ENCODE measurements at places on chromosomes 7 and 10.
A peak's percentile ranks its signal among the peaks of the same experiment; 100 is the strongest.

GRCh38 chr7:140883378-140883777 is 41.4 kb downstream of the BRAF start:
- DNase-seq = no peak

GRCh38 chr7:25835197-25835596 is 316.8 kb upstream of the NFE2L3 start:
- no peak for DNase-seq

- DNase-seq = peak; percentile 57
These were observed 27.1 kb downstream of the VIPR2 start for GRCh38 chr7:159117366-159118196.

DNA sequence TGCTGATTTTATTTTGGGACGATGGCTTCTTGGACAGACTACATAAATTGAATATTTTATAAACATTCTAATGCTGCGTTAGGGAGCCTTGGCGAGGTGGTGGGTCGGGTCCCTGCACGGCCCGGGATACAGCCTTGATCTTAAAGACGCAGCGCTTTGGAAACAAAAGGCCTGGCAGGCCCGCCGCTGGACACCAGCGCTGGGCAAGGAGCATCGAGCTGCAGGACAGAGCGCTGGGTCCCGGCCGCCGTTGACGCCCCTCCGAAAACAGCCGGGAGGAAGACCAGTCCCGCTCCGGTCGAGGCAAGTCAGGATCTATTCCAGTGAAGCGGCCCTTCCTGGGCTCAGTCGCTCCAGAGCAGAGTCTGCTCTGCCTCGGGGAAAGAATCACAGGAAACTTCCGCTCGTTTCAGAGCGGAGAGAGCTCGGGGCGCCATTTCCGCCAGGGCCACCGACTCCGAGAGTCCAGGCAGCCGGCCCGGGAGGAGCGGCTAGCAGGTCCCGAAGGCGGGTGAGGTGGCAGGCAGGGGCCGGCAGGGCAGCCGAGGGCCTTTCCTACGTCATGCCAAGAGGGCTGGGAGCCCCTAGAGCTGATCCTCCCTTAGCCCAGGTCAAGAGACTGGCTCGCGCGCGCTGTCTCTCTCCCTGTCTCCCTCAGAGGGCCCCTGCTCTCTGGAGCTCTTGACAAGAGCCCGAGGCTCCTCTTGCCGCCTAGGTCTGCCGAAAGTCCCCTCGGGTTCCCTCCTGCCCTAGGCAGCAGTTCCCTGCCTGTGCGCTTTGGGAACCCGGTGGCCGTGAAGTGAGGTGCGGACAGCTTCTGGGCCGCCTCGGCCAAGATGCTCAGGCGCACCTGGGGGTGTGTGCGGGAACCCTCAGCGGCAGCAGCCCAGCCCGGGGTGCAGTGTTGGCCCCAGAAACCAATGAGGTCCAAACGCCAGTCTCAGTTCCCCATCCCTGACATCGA is 1.4 kb upstream of the DRGX start:
- no peak for DNase-seq

- no peak for DNase-seq
These were observed 19.6 kb downstream of the ABI1 start for GRCh38 chr10:26840938-26841732.

DNA sequence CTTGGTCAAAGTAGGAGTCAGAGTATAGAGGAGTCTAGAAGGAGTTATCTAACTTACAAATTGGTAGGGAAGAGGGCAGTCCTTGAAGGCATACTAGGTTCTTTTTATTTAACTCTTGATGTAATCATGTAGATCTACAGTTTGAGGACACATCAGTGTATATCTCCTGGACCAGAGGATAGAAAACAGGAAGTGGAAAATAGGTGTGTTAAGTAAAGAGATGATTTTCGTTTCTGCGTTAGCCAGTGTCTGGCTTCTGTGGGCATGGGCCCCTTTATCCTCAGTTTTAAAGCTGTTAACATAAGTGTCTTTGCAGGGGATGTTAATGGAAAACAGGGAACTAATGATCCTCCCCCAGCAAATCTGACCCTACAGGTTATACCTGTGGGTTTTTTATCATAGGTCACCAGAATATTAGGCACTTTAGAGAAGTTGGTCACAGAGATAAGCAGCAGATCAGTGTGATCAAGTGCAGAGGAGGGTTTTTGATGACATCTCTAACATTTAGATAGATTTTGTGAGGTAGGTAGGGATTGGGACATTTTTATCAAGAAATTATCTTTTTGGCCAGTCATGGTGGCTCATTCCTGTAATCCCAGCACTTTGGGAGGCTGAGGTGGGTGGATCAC is 58.6 kb upstream of the PRSS1 start:
- no peak for DNase-seq

DNA sequence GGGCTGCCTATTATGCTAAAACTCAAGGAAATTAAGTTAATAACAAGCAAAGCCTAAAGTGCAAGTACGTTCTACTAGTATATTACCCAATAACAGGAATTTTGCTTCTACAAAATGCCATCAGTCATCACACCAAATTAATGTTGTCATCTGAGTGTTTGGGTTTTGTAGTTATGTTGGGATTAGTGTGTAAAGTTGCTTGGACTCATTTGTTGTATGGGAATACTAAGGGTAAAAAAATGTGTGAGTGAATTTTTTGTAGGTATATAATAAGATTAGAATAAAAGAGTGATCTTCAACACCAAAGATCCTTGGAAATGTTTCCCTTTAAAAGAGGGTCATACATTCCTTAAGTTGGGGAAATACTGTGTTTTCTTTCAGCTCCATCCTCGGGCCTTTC is 38.6 kb downstream of the NRP1 start:
- DNase-seq = no peak

GRCh38 chr7:55028011-55028410 is 9.2 kb downstream of the EGFR start:
- no peak for DNase-seq

GRCh38 chr10:17062955-17063484 is 66.6 kb downstream of the CUBN start:
- peak; percentile 82 for DNase-seq

- no peak for DNase-seq
These were observed 20.1 kb upstream of the C7orf33 start for GRCh38 chr7:148570510-148570909.

DNA sequence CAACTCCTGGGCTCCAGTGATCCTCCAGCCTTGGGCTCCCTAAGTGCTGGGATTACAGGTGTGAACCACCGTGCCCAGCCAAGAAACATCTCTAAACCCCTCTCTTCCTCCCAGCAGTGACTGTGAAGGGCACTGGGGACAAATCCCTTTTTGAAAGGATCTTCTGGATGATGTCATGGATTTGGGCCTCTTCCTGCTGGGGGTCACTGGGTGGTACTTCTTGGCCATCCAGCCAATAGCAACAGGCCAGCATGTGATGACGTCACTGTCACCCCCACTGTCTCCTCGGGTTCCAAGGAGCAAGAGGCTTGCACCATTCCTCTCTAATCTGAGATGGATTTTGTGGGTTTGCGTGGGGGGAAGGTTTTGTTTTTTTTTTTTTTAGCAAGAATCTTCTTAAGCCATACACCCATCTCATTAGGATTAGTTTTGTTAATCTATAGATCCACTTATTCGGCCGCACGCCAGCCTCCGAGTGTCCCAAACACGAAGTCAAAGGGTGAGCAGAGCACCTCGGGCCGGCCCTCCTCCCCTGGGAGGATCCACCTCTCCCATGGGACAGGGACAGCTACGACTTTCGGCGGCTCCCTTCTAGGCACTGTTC is 29.4 kb upstream of the TNRC18 start:
- DNase-seq = peak; percentile 46

DNA sequence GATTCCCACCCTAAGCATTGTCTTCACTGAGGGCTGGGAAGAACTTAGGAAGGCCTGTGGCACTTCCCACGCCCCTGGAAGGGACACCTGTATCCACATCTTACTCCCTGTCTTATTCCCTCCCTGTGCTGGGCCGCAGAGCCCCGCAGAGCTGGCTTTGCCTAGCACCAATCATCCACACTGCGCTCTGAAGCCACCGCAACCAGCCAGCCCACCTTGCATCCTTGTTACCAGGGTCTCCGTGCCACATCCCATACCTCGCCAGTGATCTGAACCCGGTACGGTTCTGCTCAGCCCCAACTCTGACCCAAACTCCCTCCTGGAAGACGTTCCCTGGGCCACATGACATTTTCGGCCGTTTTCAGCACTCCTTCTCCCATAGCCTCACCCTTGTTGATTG is 101.4 kb upstream of the PITRM1 start:
- no peak for DNase-seq

DNA sequence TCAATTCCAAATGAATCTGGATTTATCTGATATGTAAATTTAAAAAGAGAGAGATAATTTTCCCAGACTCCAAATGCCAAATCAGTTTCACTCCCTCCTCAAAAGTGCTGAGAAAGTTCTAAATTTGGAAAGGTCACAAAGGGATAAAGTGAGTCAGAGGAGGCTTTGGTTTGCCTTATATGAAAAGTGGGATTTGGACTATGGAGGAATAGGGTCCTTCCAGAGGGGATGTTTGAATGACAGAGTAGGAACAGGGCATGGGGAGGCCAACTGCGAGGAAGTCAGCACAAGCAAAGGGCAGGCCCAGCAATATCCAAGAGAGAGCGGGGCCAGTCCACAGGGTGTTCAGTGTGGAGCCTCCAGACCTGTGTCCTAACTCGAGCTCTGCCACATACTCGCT is 9.8 kb upstream of the FAS start:
- DNase-seq = peak; percentile 70

DNA sequence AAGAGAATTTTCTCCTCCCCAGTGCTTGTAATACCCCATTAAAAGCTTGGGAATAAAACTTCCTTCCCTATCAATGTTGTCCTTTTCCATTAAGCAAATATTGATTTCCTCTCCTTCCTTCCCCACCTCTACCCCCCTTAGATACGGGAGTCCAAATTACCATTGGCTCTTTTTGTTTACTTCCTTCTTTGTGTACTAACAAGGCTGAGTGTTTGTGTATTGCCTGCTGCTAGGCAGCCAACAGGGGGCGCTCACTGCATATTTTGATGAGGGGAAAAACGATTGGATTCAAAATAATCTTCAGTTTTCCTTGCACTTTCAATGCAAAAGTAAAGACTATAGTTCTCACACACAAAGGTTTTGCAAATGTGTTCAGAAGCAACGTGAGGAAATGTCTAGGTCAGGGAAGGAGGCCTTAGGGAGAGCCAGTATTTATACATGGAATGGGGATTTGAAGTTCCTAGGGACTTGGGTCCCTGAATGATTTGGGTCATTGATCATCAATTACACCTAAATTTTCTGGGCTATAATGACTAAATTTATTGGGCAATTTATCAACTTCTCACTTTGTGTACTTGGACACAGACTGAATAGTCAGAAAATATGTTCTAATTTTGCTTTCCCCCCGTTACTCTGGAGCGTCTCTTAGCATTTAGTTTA is 23.6 kb upstream of the VPS41 start:
- peak; percentile 49 for DNase-seq

GRCh38 chr7:96415293-96415940 is 93.5 kb upstream of the SLC25A13 start:
- DNase-seq = no peak

- no peak for DNase-seq
These were observed 36.3 kb downstream of the LAMB4 start for GRCh38 chr7:108093851-108094331.

- no peak for DNase-seq
These were observed 1.2 kb downstream of the IGFBP1 start for GRCh38 chr7:45889367-45890067.

Measured in tibial artery (tissue), 4 donors.